Mesothelial cell of epicardium (in vitro differentiated cells): ENCODE measurements at places on chromosomes 16 and 17. TPM values are rescaled to one million over a fixed set of nuclear protein-coding genes. Genes with fewer than 3 reads are reported as not detected.

DNA sequence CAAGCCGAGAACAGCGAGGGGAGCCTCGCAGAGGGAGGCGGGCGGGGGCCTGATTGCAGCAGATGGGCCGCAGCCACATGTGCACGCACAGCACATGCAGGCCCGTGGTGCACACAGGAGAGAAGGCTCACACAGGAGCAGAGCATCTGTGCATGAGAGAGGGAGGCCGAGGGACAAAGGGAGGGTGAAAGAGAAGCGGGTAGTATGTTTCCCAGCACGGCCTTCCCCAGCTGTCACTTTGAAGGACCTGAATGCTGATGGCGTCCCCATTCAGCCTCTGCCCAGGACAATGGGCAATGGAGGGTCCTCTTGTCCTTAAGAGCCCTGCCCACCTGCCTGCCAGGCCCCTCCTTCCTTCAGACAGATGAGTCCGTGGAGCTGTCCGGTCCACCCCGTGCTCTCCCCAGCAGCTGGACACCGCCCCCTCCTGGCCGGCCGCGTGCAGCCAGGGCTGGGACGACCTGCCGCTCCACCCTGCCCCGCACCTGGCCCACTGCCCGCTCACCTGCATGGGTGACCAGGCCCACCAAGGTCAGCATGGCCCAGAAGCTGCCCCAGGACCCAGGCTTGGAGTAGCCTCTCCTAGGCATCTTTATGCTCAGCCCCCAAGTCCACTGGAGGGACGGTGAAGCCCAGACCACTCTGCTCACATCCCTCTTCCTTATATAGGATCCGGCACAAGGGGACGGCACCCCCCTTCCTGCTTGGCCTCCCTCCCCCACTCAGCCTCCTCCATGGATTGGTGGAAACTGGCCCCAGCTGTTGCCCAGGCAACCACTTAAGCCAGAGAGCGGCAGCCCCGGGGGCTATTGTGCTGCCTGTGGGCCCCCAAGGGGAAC is at the start of gene BTBD17:
TSS of gene BTBD17 (minus strand) at position 639 of the 839 bp plus-strand sequence. CDS start at position 590, 49 bp downstream.
- no peak within 1 kb of the TSS for H3K4me3 ChIP-seq
- H3K27me3 ChIP-seq = peaks cover 78% of the 10 kb centered on the region
- H3K27ac ChIP-seq = no peak within 1 kb of the TSS
- no peaks in the 10 kb centered on the region for H3K36me3 ChIP-seq
- H3K4me1 ChIP-seq = peaks cover 20% of the 10 kb centered on the region
- DNase-seq = peak; percentile 69

DNA sequence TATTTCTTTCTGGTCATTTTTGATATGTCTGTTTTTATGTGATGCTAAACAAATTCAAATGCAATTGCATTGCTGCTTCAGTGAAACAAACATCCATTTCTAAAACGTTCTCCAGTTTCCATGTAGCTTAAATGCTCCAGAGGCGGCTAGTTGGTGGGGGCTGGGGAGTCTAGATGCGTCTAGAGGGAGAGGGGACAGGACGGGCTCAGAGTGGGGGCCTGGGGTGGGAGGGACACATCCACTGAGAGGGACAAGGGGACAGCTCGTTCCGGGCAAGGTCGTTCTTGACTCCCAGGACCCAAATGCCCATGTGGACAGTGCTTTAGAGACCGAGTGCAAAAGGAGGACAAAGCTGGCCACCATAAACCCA is 102.3 kb downstream of the FOXL1 start:
- H3K27me3 ChIP-seq = peaks cover 16% of the 10 kb centered on the region
- peak overlapping the region; percentile 61 for H3K27ac ChIP-seq
- H3K4me1 ChIP-seq = peaks cover 20% of the 10 kb centered on the region
- H3K4me3 ChIP-seq = no peak overlapping the region
- H3K36me3 ChIP-seq = no peaks in the 10 kb centered on the region
- DNase-seq = no peak

DNA sequence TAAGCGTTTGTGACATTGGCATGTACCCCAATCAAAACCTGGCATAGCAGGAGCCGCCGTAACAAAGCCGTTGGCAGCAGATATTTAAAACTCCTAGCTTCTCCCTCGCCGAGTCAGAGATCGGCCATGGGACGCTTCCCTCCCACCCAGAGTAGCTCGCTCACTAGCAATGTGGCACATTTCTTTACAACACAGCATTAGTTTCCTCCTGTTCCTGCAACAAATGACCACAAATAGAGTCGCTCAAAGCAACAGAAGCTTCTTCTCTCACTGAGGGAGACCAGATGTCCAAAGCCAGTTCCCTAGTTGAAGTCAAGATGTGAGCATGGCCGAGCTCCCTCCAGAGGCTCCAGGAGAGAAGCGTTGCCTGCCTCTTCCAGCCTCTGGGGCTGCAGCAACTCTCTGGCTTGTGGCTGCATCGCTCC is 106.7 kb downstream of the RBFOX3 start:
- no peak for DNase-seq
- peaks cover 31% of the 10 kb centered on the region for H3K27me3 ChIP-seq
- no peak overlapping the region for H3K27ac ChIP-seq
- no peak overlapping the region for H3K4me3 ChIP-seq
- H3K36me3 ChIP-seq = no peaks in the 10 kb centered on the region

- H3K4me1 ChIP-seq = no peaks in the 10 kb centered on the region
Measured at GRCh38 chr16:80527297-80527696, 13.5 kb upstream of the DYNLRB2 start.

DNA sequence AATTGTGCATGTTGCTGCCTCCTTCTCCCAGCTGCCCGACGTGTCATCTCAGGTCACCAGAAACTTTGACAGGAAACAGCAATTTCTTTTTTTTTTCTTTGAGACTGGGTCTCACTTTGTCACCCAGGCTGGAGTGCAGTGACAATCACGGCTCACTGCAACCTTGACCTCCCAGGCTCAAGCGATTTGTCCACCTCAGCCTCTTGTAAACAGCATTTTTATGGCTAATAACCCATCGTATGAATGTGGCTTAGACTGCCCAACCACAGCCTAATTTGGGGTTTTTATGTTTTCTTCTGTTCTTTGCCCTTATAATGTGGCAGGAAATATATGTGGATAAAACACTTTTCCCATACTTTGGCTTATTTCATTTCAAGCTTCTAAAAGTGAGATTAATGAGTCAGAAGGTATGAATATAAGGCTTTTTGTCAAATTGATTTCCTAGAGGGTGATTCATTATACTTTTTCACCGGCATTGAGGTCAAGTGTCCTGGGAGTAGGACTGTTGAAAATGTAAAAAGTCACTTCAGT is 31.0 kb upstream of the SLC5A10 start:
- peaks cover 2% of the 10 kb centered on the region for H3K4me1 ChIP-seq
- H3K4me3 ChIP-seq = no peak overlapping the region
- no peaks in the 10 kb centered on the region for H3K27me3 ChIP-seq
- no peak for DNase-seq
- peak overlapping the region; percentile 23 for H3K27ac ChIP-seq

- peaks cover 8% of the 10 kb centered on the region for H3K36me3 ChIP-seq
- H3K27me3 ChIP-seq = no peaks in the 10 kb centered on the region
- H3K4me3 ChIP-seq = no peak overlapping the region
- DNase-seq = no peak
- H3K27ac ChIP-seq = no peak overlapping the region
- H3K4me1 ChIP-seq = no peaks in the 10 kb centered on the region
Measured at GRCh38 chr16:88713054-88713453, 6.8 kb downstream of the CTU2 start.

DNA sequence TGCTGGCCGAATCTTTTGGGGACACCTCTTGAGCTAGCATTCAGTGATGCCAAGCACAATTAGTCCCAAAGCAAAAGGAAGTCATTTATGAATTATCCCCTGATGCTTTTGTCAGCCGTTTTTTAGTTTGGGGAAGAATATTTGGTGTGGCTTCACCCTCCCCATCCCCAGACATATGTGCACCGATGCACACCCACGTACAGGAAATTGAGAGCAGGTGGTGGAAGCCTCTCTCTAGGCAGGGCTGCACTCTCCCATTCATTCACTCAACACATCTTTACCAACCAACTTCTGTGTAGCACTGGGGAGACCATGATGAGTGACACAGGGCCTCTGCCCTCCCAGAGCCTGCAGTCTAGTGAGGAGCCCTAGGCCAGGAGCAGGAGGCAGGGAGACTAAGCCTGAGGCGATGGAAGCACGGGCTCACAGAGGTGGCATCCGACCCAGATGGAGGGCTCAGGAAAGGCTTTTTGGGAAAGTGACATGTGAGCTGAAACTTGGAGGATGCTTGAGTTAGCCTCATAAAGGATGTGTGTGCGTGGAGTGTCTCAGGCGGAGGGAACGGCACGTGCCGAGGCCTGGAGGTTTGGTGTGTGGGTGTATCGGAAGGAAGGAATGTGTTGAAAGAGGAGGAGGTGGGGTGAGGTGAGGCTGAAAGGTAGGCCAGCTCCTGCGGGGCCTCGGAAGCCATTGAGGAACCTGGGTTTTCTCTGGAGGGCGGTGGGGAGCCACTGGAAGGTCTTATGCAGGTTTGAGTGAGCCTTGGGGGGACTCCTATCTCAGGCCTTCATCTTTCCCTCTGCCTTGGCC is 43.8 kb downstream of the PSME3IP1 start:
- H3K36me3 ChIP-seq = peaks cover 3% of the 10 kb centered on the region
- H3K27ac ChIP-seq = no peak overlapping the region
- H3K4me1 ChIP-seq = peaks cover 15% of the 10 kb centered on the region
- no peaks in the 10 kb centered on the region for H3K27me3 ChIP-seq
- no peak overlapping the region for H3K4me3 ChIP-seq

DNA sequence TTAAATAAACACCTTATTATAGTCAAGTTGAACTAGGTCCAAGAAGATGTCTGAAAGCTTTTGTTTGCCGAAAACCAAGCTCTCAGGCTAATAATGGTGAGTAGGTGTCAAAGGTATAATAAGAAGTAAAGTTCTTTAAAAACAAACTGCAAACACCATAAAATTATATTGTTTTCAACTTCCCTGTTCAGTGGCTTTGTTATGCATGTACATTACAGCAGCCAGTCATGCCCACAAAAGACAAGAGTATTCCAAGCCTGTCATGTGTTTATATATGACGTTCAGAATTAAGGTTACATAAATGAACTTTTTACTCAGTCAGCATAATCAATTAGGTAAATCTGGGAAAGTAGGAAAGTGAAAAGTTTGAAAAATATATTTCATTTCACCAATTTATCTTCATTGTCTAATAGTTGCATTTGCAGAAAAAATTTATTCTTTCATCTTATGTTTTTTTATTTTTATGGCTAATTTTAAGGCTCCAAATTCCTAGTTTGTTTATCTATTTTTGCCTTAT is 928.7 kb upstream of the SOX9 start:
- no peaks in the 10 kb centered on the region for H3K27me3 ChIP-seq
- H3K36me3 ChIP-seq = no peaks in the 10 kb centered on the region
- no peak overlapping the region for H3K4me3 ChIP-seq
- DNase-seq = no peak

Gene VMO1
- 2.3 to 2.6 TPM (median 2.5 TPM) in 3 replicates for total RNA-seq

Gene EPN2
- 68.3 to 76.7 TPM (median 70.2 TPM) in 3 replicates for total RNA-seq

Gene PPP1R1B
- 0.58 to 0.75 TPM (median 0.75 TPM) in 3 replicates for total RNA-seq

Gene PRR11
- total RNA-seq = 13.3 to 15.2 TPM (median 15.1 TPM) in 3 replicates
